EH (cell line): ENCODE measurements at places on chromosomes 12 and 14.
A peak's percentile ranks its signal among the peaks of the same experiment; 100 is the strongest.

GRCh38 chr14:103948442-103948841 is 6.1 kb upstream of the RD3L start:
- no peak for DNase-seq

GRCh38 chr12:119727600-119728443 is 59.9 kb downstream of the PRKAB1 start:
- peak; percentile 6 for DNase-seq

- peak; percentile 27 for DNase-seq
Measured at GRCh38 chr12:9751204-9752144, 9.2 kb downstream of the CD69 start.

- peak; percentile 66 for DNase-seq
Measured at GRCh38 chr12:2306012-2306411, 253.2 kb downstream of the CACNA1C start.

DNA sequence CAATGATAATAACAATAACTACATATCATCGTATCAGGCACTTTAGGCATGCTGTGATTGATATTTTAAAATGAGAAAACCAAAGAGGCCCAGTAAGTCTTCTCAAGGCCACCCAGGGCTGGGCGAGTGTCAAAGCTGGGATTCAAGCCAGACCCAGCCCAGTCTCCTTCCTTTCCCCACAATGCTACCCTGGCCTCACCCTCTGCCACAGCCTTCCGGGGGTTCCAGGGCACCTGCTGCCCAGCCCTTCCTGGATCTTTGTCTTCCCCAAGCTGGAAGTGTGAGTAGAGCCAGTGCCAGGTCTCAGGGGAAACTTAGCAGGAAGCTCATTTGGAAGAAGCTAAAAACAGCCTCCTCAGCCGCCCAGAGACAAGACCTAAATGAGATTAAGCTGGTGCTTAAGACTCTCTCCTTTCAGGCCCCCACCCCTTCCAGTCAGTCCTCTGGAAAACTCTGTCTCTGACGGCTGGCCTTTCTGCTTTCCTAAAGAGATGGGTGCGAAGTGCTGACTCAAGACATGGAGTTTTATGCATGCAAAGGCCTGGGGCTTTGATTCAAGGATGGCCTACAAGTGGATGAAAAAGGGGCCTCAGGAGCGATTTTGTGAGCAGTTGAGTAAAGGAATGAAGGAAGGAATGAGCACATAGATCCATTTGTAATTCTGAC is 184.2 kb downstream of the KCNA5 start:
- DNase-seq, result no peak

- peak; percentile 86 for DNase-seq
Measured at GRCh38 chr14:94136575-94137331, 7.3 kb upstream of the IFI27L2 start.

- no peak for DNase-seq
Measured at GRCh38 chr12:3042394-3042793, 34.8 kb upstream of the TSPAN9 start.

GRCh38 chr12:19547271-19547671 is 108.0 kb downstream of the AEBP2 start:
- DNase-seq, result peak; percentile 93

- DNase-seq, result no peak
Measured at GRCh38 chr14:58634406-58635090, 3.2 kb upstream of the DACT1 start.

DNA sequence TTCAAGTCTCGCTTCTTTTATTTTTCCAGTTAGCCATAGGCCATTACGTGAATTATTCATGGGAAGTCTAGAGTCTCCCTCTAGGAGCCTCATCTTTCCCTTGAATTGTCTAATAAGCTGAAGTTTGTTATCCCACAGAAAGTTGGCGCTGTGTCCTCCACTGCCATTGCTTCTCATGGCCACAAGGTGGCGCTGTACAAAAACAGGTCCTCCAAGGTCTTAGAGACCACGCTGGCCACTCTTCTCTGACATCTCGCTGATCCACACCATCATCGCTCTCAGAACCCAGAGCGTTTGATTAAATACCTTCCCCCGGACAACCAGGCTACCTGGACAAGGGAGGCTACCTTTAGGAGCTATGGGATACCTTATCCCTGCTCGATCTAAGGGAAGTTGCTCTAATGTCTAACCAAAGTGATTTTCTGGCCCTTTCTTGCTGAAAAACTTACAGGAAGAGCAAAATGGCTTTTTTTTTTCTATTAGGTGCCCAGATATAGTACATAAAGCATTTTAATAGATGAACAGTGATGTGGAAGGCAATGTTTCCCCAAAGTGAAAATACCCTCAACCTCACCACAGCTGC is 110.0 kb downstream of the CCDC60 start:
- DNase-seq, result peak; percentile 1
